ENCODE measurements at places on chromosomes 12 and 14. TPM values are rescaled to one million over a fixed set of nuclear protein-coding genes. Genes with fewer than 3 reads are reported as not detected.

Gene PLEKHD1
- not detected for total RNA-seq

Gene TMEM260
- 10.4 TPM for total RNA-seq

Gene ZNF891
- total RNA-seq: 0.44 TPM

Gene RNASE9
- total RNA-seq: not detected

Gene STX2
- 29.2 TPM for total RNA-seq

Gene KRT79
- not detected for total RNA-seq

Gene GPR132
- not detected for total RNA-seq

Gene ENO2
- total RNA-seq: 29.1 TPM

Gene SDR9C7
- total RNA-seq: not detected

DNA sequence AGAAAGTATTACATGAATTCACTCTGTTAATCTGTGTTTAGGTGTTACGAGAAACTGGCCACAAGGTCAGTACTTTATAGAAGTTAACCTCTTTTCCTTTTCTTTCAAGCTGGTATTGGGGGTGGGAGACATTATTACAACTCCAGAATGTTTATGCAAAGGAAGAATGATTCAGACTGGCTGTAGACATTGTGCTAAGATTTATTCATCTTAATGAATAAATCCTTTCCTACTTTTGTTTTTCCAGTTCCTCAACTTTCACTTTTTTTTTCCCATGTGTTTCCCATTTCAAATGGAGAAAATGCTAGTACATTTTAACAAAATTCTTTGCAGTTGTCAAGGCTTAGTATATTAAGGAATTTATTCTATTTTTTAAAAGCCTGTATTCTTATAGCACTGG, 1.3 kb downstream of the OTOGL start:
- DNase-seq: peak; percentile 76

DNA sequence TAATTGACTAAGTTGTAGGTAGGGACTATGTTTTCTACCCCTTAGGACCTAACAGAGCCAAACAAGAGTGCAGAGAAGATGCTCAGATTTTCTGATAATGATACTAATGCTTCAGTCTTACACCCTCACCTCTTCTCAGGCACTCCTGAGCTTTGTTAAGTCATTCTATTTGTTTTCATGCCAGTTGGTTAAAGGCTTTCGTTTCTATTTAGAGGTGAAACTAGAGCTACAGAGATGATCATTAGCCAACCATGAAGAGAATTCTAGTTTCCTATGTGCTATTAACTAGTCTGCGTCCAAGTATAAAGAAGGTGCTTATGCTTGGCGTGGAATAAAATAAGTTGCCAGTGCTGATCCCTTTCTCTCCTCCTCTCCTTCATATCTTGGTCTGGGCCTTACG, 34.6 kb upstream of the PYGL start:
- no peak for DNase-seq

GRCh38 chr12:24596768-24597388, 352.0 kb downstream of the BCAT1 start:
- DNase-seq: peak; percentile 53

GRCh38 chr12:21631367-21631766, 26.3 kb downstream of the LDHB start:
- no peak for DNase-seq

- DNase-seq: no peak
These were observed 386.2 kb upstream of the CCDC196 start for GRCh38 chr14:66099931-66100330.

DNA sequence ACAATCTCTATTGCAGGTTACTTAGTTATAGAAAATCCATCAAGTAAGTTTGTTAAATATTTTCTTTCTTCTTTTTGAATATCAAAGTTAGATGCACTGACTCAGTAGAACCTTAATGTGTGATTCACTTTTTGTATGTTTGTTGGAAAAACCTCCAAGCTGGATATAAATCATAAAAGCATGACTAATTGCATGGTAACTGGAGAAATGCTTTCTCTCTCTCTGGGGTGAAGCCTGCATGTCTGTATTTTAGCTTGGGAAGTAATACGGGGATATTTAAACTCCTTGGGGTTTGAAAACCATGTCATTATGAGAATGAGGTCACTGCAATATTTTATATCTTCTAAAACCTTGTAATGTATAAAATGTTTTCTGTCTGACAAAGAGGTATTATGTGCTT, 58.6 kb upstream of the MYF6 start:
- DNase-seq: peak; percentile 74

- no peak for DNase-seq
These were observed 121.7 kb downstream of the DUSP6 start for GRCh38 chr12:89230376-89231315.

- DNase-seq: no peak
These were observed 27.0 kb downstream of the TMCC3 start for GRCh38 chr12:94623161-94623920.

- DNase-seq: no peak
These were observed 4.3 kb downstream of the OLR1 start for GRCh38 chr12:10167599-10167998.

DNA sequence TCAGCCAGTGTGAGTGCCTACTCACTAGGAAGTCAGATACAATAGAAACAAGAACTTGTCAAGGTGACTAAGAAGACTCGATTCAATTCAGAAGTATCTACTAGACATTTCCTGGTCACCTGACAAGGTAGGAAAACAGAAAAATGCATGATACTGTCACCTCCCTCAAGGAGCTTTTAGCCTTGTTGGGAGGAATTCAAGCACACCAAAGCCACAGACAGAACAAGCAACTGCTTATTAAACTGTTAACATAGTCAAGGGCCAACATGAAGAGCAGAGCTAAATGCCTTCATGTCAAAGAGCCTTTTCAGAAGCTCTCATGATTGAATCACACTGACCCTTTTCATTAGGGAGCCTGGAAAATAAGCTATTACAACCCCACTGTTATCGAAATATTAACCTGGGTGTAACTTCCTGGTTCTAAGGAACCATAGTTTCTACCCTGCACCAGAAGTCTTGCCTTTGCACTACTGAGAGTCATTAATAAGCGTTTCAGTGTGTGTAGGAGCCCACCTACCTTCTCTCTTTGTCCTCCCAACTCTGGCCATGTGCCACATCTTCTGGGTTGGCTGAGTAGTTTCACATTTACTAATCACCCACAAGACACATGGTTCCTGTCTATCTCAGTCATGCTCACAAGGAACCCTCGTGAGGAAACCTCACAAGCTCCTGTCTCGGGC, 31.0 kb upstream of the LGALS3 start:
- DNase-seq: no peak

DNA sequence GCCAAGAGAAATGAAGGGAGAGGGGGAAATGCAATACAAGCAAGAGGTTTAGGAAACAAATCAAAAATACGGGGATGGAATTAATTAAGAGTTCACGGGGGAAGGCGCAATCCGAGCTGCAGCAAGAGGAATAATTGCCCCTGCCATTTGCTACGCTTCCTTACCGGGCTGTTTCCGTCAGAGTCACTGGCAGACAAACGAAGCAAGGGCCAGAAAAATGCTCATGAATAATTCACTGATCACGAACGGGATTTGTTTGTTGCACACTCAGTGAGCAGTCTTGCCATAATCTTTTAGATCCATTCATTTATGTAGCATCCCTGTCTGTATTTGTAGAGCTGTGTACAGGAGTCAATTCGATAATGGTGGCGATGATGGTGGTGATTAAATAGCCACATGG, 39.0 kb downstream of the PLXNC1 start:
- no peak for DNase-seq

GRCh38 chr12:110345176-110345661, 58.3 kb downstream of the ANAPC7 start:
- DNase-seq: no peak

- DNase-seq: no peak
These were observed 42.5 kb downstream of the DUSP6 start for GRCh38 chr12:89309815-89310214.

- peak; percentile 80 for DNase-seq
These were observed 12.4 kb upstream of the ARF6 start for GRCh38 chr14:49880267-49881064.

DNA sequence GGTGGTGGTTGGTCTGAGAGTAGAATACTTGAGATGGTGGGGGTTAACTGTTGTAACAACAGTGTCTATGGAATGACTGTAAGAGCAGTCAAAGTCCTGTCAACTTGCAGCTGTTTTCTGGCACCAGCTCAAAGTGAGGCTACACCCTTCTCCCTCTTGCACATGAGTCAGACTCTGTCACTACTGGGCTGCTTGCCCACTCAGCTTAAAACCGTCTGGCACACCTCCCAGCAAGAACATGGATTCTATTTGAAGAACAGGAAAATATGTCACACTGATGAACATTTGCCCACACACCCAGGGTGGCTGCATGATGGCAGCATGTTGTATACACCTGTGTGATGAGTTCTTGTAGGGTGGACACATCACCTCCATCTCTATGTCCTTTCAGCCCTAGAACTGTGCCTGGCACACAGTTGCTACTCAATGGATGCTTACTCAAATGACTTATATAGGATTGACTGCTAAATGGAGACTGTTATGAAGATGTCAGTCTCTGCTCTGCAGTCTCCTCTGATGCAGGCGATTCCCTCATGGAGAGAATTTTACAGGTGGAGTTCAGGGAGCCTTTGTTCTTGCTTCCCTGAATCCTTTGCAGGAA, 19.3 kb upstream of the SERPINA6 start:
- peak; percentile 94 for DNase-seq

- no peak for DNase-seq
These were observed 5.0 kb downstream of the TMEM116 start for GRCh38 chr12:112007945-112008344.

- peak; percentile 71 for DNase-seq
These were observed 73.8 kb downstream of the SUSD6 start for GRCh38 chr14:69685218-69685616.

DNA sequence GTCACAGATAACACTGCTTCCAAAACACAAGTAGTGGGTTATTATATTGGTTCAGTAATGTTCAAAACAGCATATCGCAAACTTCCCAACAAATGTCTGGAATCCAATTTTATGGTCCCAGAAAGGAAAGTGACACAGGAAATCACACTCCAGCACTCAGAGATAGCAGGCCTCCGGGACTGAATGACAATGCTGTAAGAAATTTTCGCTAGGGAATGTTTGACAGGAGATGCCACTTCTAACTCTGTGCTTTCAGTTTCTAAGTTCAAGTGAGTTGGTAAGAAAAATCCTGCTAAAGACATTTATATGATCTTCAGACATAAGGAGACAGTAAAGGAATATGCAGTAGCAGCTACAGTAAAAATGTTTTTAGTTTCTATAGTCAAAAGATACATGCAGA, 93.2 kb downstream of the SLC2A13 start:
- DNase-seq: peak; percentile 10

DNA sequence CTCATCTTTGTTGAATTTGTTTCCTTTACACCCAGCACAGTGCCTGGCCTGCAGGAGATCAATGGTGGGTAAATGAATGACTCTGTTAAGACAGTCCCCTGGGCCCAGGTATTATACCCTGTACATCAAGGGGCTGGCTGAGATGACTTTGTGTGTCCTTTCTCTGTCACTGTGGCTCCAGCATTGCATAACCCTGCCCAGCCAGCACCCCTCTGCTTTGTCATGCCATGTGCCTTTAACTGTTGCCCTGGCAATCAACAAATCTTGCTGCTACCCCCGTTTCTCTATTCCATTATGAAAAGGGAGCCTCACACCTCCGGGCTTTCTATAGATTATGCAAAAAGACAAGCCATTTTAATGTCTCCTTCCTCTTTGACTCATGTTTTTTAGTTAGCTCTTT, 7.6 kb upstream of the FLVCR2 start:
- no peak for DNase-seq

DNA sequence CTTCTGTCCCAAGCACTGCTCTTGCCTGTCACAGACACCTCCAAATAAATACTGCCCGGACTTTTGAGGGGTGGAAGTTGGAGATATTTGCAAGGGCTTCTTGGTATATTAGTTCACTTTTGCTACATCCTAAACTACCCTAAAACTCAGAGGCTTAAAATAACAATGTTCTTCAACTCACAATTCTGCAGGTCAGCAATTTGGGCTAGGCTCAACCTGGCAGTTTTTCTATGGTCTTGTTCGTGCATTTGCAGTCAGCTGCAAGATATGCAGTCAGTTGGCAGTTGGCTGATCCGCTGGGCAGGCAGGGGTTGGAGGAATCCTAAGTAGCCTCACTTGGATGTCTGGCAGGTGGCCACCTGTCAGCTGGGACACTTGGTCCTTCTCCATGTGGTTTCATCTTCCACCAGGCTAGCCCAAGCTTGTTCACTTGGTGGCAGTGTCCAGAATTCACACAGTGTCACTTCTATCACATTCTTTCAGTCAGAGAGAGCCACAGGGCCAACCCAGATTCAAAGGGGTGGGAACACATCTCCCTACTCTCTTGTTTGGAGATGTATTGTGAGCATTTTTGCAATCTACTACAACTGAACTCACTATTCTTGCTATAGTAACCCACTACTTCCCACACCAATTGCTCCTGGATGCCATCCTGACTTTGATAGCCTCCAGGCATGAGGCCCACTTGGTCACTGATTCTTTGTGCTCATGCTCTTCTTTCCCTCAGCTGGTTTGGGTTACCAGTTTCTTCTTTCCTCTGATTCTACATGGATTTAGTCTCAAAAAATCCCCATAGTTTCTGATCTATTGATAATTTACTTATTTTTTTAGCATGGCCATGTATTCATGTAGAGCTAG, 27.8 kb upstream of the CAPRIN2 start:
- DNase-seq: no peak

DNA sequence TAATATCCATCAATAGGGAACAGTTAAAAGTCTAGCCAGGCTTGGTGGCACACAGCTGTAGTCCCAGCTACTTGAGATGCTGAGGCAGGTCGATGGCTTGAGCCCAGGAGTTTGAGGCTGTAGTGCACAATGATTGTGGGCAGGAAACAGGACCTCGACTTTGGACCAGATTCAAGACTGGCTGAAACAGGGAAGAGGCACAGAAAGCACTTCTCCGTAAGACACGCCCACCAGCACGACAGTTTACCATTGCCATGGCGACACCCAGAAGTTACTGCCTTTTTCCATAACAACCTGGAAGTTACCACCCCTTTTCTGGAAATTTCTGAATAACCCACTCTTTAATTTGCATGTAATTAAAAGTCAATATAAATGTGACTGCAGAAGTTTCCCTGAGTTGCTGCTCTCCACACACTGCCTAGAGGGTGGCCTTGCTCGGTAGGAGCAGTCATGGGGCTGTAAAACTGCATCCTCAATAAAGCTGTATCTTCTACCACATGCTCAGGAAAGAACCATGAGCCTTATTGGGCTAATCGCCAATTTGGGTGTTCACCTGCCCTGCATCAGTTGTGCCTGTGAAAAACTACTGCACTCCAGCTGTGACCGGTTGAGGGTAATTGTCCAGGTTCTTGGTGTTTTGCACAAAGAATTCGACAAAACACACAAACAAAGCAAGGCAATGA, 4.6 kb upstream of the LRRC23 start:
- DNase-seq: peak; percentile 86

Measured in M059J (cell line).